ENCODE measurements at places on chromosomes 6 and 20.
A peak's percentile ranks its signal among the peaks of the same experiment; 100 is the strongest.

DNA sequence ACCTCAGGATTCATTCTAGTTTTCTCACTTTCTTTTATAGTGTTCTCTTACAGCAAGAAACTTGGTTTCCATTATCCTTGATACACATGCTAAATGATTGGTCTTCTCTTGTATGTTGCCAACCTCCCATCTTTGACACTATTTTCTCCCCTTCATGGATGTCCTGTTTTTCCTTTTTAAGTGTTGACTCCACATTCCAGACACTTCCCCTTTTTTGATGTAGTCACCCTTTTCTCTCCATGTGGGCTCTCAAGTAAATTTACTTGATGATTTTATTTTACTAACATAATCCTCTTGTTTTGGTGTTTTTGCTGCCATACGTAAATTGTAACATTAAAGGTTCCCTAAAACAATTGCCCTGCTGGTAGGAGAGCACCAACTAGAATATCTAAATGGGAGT, 148.1 kb downstream of the ZFAND3 start:
- DNase-seq, result no peak

GRCh38 chr20:51622004-51622874, 79.7 kb upstream of the NFATC2 start:
- no peak for DNase-seq

GRCh38 chr6:52925042-52925441, 15.5 kb upstream of the GSTA3 start:
- no peak for DNase-seq

- DNase-seq, result no peak
Measured at GRCh38 chr20:36274181-36274841, 31.8 kb upstream of the DLGAP4 start.

GRCh38 chr6:32890831-32891230, 36.8 kb downstream of the PSMB9 start:
- DNase-seq, result no peak

- no peak for DNase-seq
Measured at GRCh38 chr6:39143238-39143930, 28.4 kb upstream of the SAYSD1 start.

GRCh38 chr6:43221046-43221972, 8.0 kb downstream of the DNPH1 start:
- DNase-seq, result no peak

DNA sequence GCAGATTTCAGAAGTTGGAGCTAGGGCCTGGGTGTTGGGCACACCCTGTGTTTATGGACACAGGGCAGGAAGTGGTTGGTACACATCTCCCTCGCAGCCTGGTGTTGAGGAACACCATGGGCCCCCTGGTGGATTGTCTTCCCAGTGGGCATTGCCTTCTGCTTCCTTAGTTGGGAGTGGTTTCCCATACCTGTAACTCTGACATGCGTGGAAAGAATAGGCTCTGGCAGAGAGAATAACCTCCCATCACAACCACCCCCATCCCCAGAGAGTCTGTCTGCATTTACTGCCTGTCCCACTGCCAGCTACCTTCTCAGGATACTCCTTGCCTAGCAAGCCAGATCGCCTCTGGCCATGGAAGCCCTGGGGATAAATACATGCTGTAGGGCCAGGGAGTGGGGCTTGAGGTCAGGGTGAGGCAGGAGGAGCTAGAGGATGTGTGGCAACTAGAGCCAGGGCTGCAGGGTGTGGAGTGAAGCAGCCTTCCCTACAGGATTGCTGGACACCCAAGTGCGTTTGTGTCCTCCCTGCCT, 14.7 kb downstream of the LRRC73 start:
- DNase-seq, result peak; percentile 18

GRCh38 chr6:137309078-137309762, 90.0 kb upstream of the IFNGR1 start:
- peak; percentile 24 for DNase-seq

- no peak for DNase-seq
Measured at GRCh38 chr6:32983493-32983848, 15.1 kb downstream of the BRD2 start.

- peak; percentile 33 for DNase-seq
Measured at GRCh38 chr6:27332692-27333641, 20.9 kb upstream of the POM121L2 start.

DNA sequence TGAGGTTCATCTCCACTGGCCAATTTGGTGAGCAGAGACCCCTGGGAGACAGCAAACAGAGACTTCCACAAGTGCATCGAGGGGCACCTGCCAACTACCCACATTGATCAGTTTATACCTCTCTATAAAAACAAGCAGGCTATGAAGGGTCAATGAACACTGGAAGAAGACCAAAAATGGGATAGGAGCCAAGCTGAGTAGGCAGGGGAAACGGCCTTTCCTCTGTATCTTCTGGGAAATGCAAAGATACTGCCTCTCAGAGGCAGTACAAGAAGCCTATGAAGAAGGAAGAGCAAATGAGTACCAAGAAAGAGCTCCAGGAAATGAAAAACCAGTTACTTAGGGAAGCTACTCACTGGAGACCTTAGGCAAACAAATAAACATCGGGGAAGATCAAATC, 247.7 kb downstream of the GMDS start:
- no peak for DNase-seq

DNA sequence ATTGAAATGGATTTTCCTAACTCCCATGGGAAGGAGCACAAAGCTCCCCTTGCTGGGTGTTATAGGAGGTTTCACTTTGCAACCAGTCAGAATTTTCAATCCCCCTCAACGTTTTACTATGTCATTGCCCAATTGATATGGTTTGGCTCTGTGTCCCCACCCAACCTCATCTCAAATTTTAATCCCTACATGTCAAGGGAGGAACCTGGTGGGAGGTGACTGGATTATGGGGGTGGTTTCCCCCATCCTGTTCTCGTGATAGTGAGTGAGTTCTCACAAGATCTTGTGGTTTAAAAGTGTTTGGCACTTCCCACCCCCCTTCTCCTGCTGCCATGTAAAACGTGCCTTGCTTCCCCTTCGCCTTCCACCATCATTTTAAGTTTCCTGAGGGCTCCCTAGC, 62.9 kb downstream of the ZMYND8 start:
- DNase-seq, result no peak

DNA sequence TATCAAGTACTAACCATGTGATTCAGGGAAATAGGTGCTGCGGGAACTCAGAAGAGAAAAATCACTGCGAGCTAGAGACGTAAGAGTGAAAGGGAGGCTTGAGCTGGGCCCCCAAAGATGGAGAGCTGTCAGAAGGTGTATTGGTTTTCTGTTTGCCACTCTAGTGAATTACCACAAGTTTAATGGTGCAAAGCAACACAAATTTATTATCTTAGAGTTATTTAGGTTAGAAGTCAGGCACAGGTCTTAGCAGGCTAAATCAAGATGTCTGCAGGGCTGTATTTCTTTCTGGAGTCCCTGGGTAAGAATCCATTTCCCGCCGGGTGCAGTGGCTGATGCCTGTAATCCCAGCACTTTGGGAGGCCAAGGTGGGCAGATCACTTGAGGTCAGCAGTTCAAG, 2.5 kb downstream of the ZSWIM3 start:
- no peak for DNase-seq

DNA sequence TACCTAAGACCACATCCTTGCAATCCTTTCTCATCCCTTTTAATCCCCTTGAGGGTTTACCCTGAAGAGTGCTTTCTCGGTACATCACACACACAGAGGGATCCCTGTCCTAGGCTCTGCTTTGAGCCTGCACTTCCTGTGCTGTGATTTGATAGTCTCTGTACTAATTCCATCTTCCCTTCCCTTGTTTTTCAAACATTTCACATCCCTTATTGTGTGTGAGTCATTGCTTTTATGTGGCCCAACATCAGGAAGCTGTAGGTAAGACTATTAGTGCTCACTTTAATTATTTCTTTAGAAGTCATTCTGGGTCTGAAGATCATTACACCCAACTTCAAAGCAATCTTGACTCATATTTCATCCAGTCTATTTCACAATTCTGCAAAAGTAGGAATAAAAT, 57.2 kb upstream of the ANKEF1 start:
- no peak for DNase-seq

DNA sequence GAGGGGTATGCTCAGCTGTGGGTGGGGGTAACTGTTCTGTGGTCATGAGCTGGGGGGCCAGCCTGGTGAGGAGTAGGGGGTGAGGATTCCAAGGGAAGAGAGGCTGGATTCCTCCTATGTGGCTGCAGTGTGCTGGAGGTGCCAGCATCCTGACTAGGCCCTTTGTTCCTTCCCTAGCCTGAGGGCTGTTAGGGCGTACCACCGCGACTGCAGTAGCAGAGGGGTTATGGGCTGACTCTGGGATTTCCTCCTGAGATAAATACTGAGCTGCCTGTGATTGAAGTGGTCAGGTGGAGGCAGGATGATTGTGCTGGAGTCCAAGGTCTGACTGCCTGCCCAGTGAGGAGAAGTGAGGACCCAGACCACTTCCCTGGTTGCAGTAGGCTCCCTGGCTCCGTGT, 205.3 kb downstream of the ADGRG6 start:
- DNase-seq, result no peak

- no peak for DNase-seq
Measured at GRCh38 chr6:47168180-47168579, 126.0 kb upstream of the ADGRF1 start.

DNA sequence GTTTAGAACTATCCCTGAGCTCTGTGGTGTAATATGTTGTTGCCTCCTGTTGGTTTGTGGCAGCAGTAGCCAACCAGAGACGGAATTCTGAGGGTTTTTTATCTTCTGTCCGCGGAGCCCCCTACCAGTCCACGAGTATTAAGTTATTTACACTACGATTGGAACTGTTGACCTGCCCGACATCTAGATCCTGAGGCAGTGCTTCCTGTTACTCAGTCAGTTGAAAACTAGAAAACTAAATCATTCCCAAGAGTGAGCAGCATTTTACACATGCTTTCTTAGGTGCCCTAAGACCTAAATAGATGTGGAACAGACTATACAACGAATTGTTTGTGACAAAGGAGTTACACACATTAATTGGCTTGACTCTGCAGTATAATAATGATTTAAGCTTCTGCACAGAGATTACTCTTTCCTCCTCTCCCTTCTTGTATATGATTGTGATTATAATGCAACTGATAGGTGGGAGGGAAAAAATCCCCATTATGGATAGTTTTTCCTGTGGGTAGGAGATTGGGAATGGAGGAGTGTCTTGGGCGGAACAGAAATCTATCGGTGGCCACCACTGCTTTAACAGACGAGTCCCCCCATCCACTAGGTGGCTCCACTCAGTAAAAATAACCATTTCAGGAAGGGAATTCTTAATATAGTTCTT, 1.7 kb downstream of the LOC128125822 start:
- peak; percentile 70 for DNase-seq

DNA sequence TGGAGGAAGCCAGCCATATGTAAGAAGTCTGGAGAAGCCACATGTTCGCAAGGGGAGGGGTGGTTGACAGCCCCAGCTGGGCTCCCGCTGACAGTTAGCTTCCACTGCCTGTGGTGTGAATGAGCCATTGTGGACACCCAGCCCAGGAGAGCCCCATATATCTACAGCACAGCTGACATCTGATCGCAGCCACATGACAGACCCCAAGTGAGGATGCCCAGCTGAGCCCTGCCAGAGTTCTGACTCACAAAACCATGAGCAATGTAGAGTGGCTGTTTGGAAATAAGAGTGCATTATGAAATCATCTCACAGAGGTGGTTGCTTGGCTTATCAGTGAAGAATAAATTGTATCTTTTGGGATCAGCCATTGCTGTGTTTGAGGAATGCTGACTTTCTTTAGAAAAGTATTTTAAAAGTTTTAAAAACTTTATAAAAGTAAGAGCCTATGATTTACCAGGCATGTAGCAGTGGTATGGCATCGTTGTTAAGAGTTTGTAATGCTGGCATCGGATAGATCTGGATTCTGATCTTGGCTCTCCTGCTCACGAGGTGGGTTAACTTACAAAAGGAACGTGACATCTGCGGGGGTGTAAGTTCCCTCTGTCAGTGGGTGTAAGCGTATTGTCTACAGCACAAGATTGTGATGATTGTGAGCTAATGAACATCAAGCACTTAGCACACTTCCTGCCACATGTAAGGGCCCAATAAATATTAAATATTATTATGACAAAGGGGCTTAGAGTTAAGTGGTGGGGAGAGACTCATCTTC, 24.1 kb downstream of the CFAP61 start:
- DNase-seq, result no peak

GRCh38 chr6:149340200-149340599, 22.7 kb downstream of the TAB2 start:
- DNase-seq, result peak; percentile 26

- no peak for DNase-seq
Measured at GRCh38 chr20:15476781-15477180, 1096.5 kb downstream of the KIF16B start.

- DNase-seq, result no peak
Measured at GRCh38 chr6:168078943-168079405, at the start of gene FRMD1. Gene FRMD1, minus strand, starts transcription at chr6:168079212. Its CDS starts 118 bp downstream, at chr6:168079094.

- DNase-seq, result no peak
Measured at GRCh38 chr20:64080813-64081623, 1.1 kb downstream of the OPRL1 start.

GRCh38 chr6:142945446-142946180, 637 bp upstream of the HIVEP2 start:
- peak; percentile 59 for DNase-seq

DNA sequence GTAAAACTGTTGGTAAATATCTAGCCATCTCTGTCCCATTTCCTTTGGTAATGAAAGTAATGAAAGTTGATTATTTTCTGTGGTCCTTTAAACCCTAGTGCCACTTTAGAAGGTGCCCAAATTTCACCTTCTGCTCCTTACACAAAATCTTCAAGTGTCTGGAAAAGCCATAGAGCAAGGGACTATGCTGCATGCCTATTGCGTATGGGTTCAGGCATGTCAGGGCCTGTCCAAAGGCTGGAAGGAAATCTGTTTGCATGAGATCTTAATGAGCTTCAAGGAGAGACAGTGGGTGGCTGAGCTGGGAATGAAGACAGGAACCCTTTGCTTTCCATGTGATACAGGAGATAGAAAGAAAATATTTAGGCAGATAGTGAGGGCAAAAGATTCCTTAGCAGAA, 66.6 kb upstream of the CCN6 start:
- DNase-seq, result no peak

DNA sequence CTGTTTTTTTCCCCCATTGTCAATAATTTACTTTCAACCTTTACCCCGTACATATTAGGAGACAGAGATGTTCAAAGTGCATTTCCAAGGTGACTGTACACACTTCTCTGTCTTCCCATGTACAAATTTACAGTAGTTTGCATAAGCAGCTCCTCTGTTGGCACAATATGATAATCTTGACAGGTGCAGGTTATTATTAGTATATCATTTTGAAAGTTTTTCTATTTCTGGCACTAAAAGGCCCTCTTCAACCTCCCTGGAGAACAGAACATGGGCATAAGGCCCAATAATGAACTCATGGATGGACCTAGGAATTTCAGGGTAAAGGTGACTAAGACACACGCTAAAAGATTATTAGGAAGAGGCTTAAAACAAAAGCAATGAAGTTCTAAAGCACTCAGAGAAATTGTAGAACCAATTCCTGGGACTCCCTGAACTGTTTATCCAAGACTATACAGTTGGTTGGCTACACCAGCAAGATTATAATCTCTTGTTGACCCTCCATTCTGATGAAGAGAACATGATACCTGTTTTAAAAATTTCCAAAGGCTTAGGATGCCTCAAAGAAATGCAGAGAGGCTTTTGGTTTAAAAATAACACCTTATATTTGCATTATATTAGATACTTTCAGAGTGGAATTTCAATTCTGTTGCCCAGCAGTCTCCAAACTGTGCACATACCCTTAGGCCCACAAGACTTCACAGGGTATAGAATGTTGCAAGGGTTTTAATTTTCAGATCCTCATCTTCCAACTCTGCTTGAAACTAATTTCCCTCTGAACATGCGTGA, 1.1 kb downstream of the AIG1 start:
- no peak for DNase-seq

All from CD4-positive, alpha-beta T cell treated with Interleukin-2 at 100 ng/mL for 4 hours (primary cell).